Stimulated activated CD8-positive, alpha-beta memory T cell treated with anti-CD3 and anti-CD28 coated beads, Interleukin-4, amount 100 ng/mL, for 4 hours (primary cell): ENCODE measurements at places on chromosomes 16 and 17.

DNA sequence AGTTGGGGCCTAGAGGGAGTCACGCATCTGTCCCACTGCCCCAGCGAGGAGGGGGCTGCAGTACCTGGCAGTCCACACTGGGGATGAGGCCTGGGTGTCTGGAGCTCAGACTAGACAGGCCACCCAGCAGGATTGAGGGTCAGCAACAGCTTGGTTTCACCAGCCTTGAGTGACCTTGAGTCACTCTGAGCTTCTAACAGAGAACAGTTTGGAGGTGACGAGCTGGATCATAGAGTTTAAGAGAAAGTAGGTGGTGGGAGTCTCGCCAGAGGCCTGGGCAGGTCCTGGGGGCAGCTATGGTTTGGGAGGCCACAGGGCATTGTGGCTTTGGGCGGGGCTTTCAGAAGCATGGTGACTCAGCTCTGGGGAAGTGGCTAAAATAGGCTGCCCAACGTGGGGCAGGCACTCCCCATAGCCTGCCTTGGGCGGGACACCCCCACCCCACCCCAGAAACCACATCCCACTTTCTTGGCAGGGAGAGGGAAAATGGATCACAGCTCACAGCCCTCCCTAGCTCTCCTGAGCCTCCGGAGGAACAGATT, 20.5 kb downstream of the CDC42EP4 start:
- no peak for DNase-seq

DNA sequence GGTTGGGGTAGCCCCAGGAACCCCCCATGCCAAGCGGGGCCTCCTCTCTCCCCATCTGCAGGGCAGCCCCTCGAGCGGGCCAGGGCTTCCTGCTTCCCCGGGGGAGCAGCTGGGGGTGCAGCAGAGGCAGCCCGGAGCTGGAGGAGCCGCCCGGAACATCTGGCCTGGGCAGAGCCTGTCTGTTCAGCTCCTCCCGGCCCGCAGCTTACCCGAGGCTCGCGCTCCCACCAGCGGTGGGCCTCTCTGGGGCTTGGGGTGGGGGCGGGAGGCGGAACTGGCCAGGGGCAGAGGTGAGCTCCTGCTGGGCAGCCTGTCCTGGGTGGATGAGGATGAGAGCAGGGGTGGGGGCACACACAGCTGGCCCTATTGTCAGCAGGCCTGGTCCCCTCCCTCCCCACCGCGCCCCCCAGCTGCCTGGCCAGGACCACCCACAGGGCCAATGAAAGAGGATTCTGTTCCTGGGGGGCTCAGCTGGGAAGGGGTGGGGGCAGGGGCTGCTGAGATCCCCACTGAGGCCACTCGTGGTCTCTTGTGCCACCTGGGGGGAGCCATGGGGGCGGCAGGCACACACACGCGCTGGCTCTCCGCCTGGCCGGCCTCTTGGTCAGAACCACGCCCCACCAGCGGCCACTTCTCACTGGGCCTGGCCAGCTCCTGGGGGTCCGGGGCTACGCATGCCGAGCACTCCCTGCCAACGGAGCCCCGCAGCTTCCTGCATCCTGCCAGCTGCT, 34.7 kb downstream of the BAHCC1 start:
- no peak for DNase-seq

DNA sequence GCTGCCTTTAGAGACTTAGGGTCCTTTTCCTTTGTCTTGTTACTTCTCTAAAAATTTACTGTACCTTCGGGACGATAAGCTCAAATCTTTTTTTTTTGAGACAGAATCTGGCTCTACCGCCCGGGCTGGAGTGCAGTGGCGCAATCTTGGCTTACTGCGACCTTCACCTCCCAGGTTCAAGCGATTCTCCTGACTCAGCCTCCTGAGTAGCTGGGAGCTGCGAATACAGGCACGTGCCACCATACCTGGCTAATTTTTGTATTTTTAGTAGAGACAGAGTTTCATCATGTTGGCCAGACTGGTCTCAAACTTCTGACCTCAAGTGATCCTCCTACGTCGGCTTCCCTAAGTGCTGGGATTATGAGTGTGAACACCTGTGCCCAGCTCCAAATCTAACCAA, 7.4 kb downstream of the RAD51C start:
- no peak for DNase-seq

DNA sequence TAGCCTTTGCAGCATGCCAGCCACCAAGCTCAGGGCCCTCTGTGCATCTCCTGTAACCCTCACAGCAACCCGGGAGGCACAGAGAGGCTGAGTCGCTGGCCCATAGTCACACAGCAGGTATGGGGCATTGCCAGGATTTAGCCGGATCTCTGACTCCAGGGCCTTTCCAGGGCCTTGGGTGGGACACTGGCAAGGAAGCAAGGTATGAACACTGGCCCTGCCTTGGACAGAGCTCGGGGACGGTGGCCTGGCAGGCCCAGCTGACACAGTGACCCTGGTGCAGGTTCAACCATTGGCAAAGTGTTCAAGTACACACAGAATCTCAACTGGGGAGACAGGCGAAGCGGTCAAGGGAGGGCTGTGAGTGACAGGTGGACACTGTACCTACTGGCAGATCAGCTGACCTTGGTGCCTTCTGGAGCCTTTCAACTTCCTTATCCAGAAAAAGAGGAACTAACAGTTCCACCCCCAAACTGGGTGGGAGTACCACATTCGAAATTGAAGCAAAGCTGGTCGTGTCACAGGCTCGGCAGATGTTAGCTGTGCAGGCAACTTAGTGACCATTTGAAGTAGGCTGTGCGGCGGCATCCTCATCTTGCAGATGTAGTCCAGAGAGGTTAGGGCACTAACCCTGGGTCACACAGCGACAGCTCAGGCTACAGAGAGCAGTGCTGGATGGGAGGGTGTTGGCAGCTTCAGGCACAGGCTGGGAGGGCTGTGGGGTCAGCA, 287.4 kb downstream of the SEC14L1 start:
- no peak for DNase-seq

DNA sequence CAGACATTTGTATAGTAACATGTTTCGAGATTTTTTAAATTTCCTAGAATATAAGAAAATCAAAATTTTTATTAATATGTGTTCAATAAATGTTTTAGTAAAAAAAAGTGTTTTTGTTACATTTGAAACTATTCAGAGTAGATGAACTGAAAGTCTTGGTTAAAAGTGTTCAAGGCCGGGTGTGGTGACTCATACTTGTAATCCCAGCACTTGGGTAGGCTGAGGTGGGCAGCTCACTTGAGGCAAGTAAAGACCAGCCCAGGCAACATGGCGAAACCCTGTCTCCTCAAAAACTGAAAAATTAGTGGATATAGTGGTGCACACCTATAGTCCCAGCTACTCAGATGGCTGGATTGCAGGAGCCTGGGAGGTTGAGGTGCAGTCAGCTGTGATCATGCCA, 16.8 kb upstream of the PHKG2 start:
- DNase-seq, result no peak

- no peak for DNase-seq
Observed at GRCh38 chr17:43439041-43439440, 40.2 kb downstream of the ARL4D start.

- no peak for DNase-seq
Observed at GRCh38 chr17:60327134-60327900, 64.6 kb downstream of the USP32 start.

DNA sequence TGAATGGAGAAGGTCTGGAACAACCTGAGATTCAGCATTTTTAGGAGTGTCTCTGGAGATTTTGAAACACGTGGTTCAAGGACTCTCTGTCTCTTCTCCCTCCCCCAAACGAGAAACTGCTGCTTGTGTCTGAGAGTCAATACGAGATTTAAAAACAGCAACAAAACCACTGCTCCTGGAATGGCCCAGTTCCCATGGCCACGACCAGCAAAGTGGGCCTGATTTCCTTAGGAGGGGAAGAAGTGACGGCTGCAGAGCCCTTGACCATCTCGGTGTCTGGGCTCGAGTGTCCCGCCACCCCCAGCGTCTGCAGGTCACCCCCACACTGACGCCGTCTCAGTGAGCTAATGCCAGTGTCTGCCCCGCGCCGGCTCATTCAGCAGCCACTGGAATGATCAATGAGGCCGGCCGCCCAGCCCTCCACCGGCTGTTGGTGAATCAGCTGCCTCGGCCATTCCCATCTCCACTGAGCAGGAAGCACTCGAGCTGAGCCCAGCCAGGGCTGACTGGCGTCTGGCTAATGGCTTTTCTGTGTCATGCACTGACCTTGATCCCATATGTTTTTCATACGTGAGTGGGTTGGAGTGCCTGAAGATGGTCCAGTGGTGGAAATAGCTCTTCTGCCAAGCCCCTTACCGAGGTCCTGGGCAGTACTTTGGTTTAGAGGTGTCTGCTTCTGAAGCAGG, 151.8 kb downstream of the PITPNC1 start:
- no peak for DNase-seq
